Endothelial cell of umbilical vein (primary cell): ENCODE measurements at places on chromosomes 2 and 18. TPM values are rescaled to one million over a fixed set of nuclear protein-coding genes. Genes with fewer than 3 reads are reported as not detected.
A peak's percentile ranks its signal among the peaks of the same experiment; 100 is the strongest.

- DNase-seq: no peak
These were observed 163.6 kb downstream of the NEDD4L start for GRCh38 chr18:58207520-58208152.

GRCh38 chr2:65067806-65068553, 11.8 kb downstream of the CEP68 start:
- DNase-seq: no peak

DNA sequence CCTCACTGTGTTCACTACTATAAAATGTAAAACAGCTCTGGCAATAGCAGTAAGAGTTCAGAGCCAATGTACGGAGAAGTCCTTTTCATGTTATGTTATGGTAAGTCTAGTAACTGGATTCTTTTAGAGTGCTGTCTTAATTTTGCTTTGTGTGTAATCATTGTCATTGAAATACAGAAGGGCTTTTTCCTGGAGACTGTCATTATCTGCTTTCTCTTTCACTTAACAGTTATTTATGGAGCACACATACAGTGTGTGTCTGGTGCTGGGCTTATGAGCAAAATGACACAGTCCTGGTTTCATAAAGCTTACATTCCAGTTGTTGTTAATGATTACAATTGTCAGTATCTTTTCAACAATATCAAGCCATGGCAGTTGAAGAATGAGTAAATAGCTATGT, 95.5 kb downstream of the CCDC102B start:
- DNase-seq: no peak

DNA sequence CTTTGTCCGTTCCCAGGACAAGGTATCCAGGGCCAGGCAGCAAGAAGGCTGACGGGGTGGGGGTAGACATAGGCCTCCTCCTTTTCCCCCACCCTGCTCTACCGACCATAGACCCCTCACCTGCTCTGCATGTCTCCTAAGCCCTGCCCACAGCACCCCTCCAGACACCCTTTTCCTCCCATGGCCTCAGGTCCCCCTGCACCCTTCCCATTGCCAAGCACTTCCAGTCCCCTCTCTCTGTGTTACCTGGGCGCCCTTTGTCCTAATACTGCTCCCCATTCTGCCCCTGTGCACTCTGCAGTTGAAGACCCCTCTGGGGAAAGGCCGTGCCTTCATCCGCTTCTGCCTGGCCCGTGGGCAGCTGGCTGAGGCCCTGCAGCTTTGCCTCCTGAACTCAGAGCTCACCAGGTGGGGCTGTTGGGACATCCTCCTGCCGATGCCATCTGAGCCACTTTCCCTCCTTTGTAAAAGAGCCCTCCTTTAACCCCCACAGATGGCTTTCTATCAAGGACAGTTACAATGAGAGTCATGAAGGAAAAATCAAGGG, 3.5 kb downstream of the RUFY4 start:
- DNase-seq: no peak

- peak; percentile 77 for DNase-seq
These were observed 161.0 kb upstream of the TMEM200C start for GRCh38 chr18:6056171-6056910.

GRCh38 chr2:8862230-8862629, 24.8 kb upstream of the KIDINS220 start:
- no peak for DNase-seq

- no peak for DNase-seq
These were observed 121.9 kb downstream of the CABLES1 start for GRCh38 chr18:23257137-23257536.

DNA sequence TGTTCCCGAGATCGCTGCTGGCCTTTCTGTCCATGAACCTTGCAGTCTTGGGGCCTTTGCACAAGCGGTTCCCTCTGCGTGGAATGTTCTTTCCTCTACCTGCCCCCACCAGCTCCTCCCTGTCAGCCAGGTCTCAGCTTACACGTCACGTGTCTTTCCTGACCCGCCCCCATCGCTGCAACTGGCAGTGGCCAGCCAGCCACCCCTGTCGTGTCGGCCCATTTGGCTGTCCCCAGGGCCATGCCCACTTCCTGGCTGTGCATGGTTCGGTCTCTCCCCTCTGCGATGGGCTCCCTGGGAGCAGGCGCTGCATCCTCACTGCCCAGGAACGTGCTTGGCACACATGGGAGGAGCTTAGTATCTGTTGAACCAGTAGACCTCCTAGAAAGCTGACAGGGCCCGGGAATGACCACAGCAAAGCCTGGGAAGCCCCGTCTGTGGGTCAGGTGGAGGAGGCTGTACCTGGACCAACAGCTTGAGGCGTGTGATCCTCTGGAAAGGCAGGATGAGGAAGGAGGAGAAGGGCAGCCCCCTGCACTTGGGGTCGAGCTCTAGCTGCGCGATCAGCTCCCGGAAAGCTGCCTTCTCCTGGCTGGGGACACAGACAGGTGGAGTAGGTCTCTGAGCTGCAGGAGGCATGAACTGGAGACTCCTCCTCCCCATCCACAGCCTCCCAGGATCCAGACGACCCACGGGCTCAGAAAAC, 21.0 kb downstream of the SNORC start:
- DNase-seq: peak; percentile 26

UCN gene
- total RNA-seq: 0.75 TPM in 1 of 2 replicates, not detected in the other

NOSTRIN gene
- total RNA-seq: 0.75 TPM in 1 of 2 replicates, not detected in the other

OST4 gene
- total RNA-seq: 415 TPM in 2 replicates

METTL8 gene
- 20.2 and 25.0 TPM in 2 replicates for total RNA-seq

SMYD1 gene
- total RNA-seq: not detected in 2 replicates

REG3A gene
- total RNA-seq: not detected in 2 replicates
